ENCODE measurements at places on chromosomes 1 and 21. TPM values are rescaled to one million over a fixed set of nuclear protein-coding genes. Genes with fewer than 3 reads are reported as not detected.

The SHISAL2A gene
- total RNA-seq = not detected

The C8B gene
- total RNA-seq = not detected

The LY9 gene
- not detected for total RNA-seq

The NES gene
- 35.0 TPM for total RNA-seq

The PUSL1 gene
- total RNA-seq = 32.4 TPM

The LAMC1 gene
- 101 TPM for total RNA-seq

The HPDL gene
- total RNA-seq = 7.1 TPM

The GIPC2 gene
- total RNA-seq = 3.0 TPM

The INSRR gene
- not detected for total RNA-seq

The GBP1 gene
- total RNA-seq = 13.6 TPM

The S100A2 gene
- total RNA-seq = 10.8 TPM

The CENPS gene
- 18.7 TPM for total RNA-seq

The USH2A gene
- total RNA-seq = not detected

The PRKAA2 gene
- total RNA-seq = 1.2 TPM

The AMY1A gene
- not detected for total RNA-seq

The CDCA8 gene
- 45.2 TPM for total RNA-seq

The NCF2 gene
- not detected for total RNA-seq

The RNF186 gene
- total RNA-seq = not detected

The OR10Z1 gene
- not detected for total RNA-seq

The SYCP1 gene
- not detected for total RNA-seq

The NFASC gene
- total RNA-seq = 1.2 TPM

The FAM20B gene
- total RNA-seq = 23.6 TPM

The KRTAP19-2 gene
- not detected for total RNA-seq

The RNF223 gene
- not detected for total RNA-seq

The LCE3D gene
- not detected for total RNA-seq

The CELA2B gene
- not detected for total RNA-seq

The CFHR5 gene
- not detected for total RNA-seq

The KIF21B gene
- 3.3 TPM for total RNA-seq

The RHBDL2 gene
- not detected for total RNA-seq

The SOD1 gene
- 240 TPM for total RNA-seq

The MROH9 gene
- not detected for total RNA-seq

The RASSF5 gene
- 0.89 TPM for total RNA-seq

The RIMKLA gene
- under 0.01 TPM for total RNA-seq

The SH2D2A gene
- total RNA-seq = 0.34 TPM

The OLFM3 gene
- not detected for total RNA-seq

The KIRREL1 gene
- total RNA-seq = 57.7 TPM

The AMY2A gene
- not detected for total RNA-seq

The AK5 gene
- total RNA-seq = 26.3 TPM

The ABCA4 gene
- not detected for total RNA-seq

The CXADR gene
- 2.1 TPM for total RNA-seq

The SPRR2D gene
- total RNA-seq = not detected

The RALGPS2 gene
- 33.0 TPM for total RNA-seq

The IVL gene
- not detected for total RNA-seq

The CDK18 gene
- 0.15 TPM for total RNA-seq

The LCE2B gene
- total RNA-seq = not detected

The RPE65 gene
- not detected for total RNA-seq

Measured in bronchus fibroblast of lung (primary cell).